ENCODE measurements at places on chromosomes 3 and 15.

DNA sequence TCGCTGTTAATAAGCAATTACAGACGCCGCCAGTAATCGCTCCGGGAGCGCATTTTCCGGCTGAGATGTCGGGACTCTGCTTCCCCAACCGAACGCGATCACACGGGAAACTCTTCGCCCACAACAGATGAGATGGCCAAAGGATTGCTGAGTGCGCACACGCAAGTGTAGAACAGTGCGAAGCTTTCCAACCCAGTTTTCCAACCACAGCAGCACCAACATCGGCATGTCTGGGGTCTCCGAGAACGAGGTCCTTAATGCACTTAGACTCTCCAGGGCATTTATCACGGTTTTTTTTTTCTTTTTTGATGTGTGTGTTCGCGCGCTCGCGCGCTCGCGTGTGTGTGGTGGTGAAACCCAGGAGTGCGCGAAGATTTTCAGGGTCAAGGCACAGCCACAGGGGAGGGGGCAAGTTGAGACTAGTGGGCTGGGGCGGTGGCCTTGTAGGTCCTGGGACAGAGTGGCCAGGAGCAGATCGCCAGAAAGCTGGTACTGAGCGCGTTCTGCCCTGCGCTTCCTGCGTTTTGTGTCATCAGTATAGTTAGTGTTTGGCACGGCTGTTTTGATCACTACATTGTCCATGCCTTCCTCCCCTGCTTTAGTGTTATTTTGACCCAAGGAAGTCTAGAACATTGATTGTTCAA, 1.8 kb upstream of the EOMES start:
- DNase-seq: no peak

- DNase-seq: no peak
Measured at GRCh38 chr3:143652118-143652517, 196.2 kb downstream of the SLC9A9 start.

DNA sequence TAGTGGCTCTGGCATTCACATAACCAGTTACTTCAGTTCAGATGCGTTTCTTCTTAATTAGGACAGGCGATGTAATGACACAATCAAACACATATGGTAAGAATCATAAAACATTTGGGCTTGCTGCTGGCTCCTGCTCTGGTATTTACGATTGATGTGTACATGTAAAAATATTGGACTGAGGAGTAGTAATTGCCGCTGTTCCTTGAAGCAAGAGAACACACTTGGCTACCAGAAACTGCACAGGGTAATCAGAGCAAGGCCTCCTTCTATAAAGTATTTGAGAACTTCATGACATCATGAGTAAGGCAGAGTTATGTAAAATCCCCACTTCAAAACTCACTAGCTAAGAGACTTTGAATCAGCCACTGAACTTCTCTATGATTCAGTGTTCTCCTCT, 158.1 kb downstream of the SSR3 start:
- no peak for DNase-seq

- no peak for DNase-seq
Measured at GRCh38 chr3:114408736-114409670, 115.2 kb downstream of the TIGIT start.

DNA sequence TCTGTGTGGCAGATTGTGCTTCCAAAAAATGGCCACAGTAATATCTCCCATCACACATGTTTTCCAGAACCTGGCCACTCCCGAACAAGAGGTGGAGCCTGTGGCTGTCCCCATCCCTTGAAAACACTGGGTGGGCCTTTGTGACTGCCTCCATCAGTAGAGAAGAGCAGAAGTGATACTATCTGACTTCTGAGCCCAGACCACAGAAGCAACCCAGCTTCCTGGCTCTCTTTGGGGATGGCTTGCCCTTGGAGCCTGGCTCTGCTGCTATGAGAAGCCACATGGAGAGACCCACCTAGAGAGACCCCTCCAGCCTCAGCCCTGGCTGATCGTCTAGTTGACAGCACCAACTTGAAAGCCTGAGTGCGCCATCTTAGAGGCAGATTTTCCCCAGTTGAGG, 39.8 kb upstream of the CMTM8 start:
- no peak for DNase-seq

GRCh38 chr15:99042892-99043291, 35.3 kb upstream of the PGPEP1L start:
- no peak for DNase-seq

DNA sequence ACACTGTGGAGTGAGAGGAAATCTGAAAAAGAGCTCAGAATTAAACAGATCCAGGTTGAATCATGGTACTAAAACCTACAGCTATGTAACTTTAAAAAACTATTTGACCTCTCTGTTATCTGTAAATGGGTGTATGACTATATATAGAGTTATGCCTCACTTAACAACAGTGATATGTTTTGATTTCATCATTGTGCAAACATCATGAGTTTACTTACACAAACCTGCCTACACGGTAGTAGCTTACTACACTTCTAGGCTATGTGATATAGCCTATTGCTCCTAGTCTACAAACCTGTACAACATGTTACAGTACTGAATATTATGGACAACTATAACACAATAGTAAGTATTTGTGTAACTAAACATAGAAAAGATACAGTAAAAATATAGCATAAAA, 191.6 kb upstream of the MEIS2 start:
- DNase-seq: no peak

- DNase-seq: no peak
Measured at GRCh38 chr3:25043177-25043576, 384.9 kb upstream of the RARB start.

- DNase-seq: no peak
Measured at GRCh38 chr3:192307631-192308030, 419.7 kb downstream of the FGF12 start.

GRCh38 chr3:188734395-188734794, 437.4 kb upstream of the TPRG1 start:
- no peak for DNase-seq

- no peak for DNase-seq
Measured at GRCh38 chr3:71051893-71052687, 531.4 kb downstream of the FOXP1 start.

GRCh38 chr3:31226346-31226745, 306.4 kb upstream of the STT3B start:
- no peak for DNase-seq

DNA sequence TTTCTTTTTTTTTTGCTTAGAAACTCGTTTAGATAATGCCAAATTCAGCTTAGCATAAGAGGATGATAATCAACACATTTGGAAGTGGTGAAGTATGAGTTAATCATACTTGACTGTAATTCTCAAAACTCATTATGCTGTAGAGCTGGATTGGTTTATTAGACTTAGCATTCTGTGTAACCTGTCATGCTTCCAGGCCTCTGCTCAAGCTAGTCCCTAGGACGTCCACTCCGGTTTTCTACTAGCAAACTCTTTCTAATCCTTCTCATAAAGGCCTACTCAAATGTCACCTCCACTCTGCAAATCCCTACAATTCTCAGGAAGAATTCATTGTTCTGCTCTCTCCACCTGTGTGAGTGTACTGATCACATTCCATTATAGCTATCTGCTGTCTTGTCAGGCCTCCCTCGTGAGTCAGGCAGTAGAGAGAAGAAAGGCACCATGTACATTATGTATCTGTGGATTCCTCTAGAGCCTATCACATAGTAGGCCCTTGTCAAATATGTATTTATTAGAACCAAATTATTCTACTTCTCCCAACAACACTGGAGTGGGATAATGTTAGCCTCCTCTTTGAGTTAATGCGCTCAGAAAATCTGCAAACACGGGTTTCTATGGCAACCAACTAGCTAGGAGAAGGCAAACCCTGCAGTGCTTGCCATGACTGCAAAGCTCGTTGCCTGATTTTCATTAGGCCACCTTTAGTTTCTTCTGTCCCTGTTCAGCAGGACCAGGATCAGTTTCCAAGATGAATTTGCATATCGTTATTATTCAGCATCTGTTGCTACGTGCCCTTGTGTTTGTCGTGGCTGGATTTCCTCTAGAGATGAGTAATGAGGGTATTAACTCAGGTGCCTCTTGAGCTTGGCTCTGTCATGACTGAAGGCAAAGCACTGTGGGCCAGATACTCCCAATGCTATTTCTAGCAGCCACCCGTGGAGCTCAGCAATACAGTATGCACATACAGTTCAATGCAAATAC, 30.7 kb downstream of the ATP13A5 start:
- DNase-seq: no peak

DNA sequence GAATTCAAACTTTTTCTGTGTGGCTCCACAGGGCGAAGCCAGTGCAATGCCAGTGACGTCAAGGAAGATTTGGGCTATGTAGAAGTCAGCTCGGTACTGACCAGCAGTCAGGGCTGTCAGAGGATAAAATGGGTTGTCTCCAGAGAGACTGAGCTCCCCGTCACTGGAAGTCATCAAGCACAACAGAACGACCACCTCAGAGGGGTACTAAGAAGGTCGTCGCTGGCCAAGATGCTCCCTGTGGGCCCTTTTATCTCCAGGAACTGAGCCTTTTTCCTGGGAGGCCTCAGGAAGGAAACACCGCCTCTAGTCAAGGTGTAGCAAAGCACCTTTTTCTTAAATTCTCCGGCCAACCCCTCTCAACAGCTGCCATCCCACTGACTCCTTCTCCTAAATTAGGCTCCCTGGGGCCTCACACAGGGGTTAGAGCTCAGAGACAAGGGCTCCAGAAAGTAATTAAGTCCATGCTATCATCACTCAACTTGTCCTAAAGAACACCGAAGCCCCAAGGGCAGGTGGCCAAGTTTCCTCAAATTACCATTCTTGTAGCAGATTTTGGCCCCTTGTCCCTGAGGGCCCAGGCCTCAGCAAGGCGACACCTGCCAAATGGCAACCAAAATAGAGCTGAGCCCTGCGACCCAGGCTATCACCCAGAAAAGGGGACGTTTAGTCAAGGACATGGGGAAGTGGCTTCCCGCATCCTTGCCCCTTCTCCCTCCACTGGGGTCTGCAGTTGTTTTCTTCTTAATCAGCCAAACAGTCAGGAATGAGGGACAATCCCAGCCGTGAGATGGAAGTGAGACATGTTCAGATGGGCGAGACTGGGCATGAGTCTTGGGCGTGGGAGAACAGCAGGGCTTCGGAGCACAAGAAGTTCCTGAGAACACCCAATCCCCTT, 48.0 kb downstream of the SSUH2 start:
- no peak for DNase-seq

DNA sequence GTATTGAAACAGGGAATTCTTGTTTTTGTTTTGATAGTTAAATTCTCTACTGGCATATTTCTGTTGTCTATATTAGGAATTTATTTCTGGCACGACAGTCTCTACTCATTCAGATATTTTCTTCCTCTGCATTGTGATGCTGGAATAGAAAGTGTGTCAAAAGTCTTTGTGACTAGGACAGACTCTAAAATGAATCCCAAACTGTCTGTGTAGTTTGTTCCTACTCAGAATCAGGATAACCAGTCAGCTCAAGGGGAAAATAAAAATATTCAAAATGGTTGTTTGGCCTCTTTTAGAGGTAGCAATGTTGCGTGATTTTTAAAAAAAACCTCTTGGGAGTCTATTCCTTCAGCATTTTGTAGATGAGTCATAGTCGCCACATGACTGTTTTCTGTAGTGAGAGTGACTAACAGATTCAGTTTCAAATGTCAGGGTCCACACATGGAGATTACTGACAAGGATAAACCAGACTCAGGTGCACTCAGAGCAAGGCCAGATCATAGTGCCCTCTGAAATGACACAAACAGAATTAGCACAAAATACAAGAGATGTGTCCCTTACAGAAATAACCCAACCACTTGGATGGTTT, 13.1 kb downstream of the SLC7A14 start:
- no peak for DNase-seq

DNA sequence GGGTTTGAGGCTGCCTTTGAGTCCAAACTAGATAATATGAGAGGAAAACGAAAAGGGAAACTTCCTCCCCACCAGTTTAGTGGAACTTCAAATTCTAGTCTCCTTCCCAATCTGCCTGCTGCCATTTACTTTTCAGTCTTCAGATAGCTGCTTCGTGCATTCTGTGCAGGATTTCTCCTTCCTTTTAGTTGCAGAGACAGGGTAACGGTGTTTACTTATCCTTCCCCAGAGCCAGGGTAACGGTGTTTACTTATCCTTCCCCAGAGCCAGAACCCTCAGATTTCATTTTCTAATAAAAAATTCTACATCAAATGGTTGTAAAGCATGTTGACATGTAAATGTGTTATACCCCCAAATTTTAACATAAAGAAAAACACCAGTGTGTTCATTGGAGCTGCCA, 282.6 kb downstream of the VPS13C start:
- DNase-seq: no peak

- no peak for DNase-seq
Measured at GRCh38 chr3:195900436-195901355, 7.7 kb downstream of the TNK2 start.

DNA sequence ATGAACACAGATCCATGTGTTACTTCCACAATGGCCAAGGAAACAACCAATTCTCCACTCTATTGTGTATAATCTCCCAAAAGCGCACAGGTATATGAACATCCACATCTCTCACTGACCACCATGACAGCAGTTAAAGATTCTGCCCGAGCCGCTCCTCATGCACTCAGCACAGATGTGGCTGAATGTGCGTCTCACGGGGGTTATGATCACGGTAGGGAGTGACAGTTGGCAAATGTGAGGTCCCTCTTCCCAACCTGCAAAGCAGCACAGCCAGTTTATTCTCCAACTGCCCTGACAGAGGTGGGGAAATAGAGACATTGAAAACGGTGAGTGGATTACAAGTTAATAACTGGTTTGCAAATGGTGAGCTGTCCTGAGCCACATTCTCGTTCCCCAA, 17.6 kb downstream of the FOXP1 start:
- no peak for DNase-seq

- DNase-seq: no peak
Measured at GRCh38 chr3:44396200-44397171, 57.9 kb downstream of the TCAIM start.

DNA sequence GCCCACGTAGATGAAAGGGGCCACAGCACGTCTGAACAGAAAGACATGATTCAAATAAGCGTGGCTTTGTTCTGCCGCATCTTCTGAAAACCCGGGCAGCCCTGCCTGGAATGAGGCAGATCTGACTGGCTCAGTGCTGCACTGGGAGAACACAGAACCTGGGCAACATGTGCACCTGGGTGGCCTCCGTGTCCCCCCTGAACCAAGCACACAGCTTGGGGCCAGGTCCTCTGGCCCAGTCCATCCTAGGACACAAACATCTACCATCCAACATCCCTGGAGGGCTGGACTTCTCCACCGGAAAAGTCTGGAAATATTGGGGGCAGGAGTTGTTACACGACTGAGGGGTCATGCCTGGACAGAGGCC, 119.4 kb downstream of the ADAMTS17 start:
- DNase-seq: no peak

GRCh38 chr15:77074350-77074749, 3.4 kb upstream of the TSPAN3 start:
- no peak for DNase-seq

DNA sequence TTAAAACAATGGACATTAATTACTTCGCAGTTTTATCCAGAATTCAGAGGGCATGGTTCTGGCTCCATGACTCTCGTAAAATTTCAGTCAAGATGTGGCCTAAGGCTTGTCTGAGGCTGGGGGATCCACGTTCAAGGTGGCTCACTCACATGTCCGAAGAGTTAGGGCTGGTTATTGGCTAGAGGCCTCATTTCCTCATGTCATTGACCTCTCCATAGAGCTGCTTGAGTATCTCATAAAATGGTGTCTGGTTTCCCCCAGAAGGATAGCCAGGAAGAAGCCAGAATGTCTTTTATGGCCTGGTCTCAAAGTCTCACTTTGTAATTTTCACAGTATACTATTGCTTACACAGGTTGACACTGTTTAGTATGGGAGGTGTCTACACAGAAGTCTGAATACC, 67.3 kb upstream of the DCBLD2 start:
- DNase-seq: no peak
